Dermis blood vessel endothelial cell (primary cell): ENCODE measurements at places on chromosomes 5 and 9. TPM values are rescaled to one million over a fixed set of nuclear protein-coding genes. Genes with fewer than 3 reads are reported as not detected.

SARDH gene
- total RNA-seq: 0.34 and 0.37 TPM in 2 replicates

TMEM215 gene
- not detected in 2 replicates for total RNA-seq

RNF183 gene
- not detected in 2 replicates for total RNA-seq

QSOX2 gene
- 9.0 and 20.1 TPM in 2 replicates for total RNA-seq

POLR3G gene
- 4.9 and 12.3 TPM in 2 replicates for total RNA-seq

SLC36A2 gene
- total RNA-seq: not detected in 2 replicates

CDH10 gene
- total RNA-seq: not detected in 2 replicates

IL13 gene
- total RNA-seq: not detected in 2 replicates

ECSCR gene
- 404 and 423 TPM in 2 replicates for total RNA-seq
